ENCODE measurements at places on chromosomes 1 and 21.

DNA sequence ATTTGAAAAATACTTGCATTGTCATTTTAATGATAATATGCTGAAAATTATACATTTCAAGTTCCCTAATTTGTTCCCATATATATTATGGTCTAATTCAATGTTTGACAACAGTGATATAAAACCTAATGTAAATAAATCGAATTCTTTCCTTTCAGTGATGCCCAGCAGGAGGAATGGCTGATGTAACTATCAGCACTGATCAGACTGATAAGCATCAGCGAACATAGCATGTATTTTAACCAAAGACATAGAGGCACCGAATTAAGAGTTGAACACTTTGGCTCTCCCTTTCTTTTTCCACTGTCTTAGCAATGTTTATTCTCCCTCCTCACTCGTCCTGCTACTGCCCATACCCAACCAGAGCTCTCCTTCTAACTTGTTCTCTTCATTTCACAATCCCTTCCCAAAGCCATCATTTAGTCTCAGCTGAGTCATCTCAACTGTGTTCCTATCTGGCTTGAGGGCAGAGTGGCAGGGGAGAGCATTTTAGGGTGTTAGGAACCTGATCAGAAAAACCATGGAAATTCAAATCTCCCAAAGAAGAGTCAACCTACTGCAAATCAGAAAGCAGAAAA is 58.8 kb upstream of the C1orf115 start:
- peak; percentile 2 for DNase-seq

GRCh38 chr1:18531503-18531845 is 50.7 kb downstream of the KLHDC7A start:
- DNase-seq, result no peak

DNA sequence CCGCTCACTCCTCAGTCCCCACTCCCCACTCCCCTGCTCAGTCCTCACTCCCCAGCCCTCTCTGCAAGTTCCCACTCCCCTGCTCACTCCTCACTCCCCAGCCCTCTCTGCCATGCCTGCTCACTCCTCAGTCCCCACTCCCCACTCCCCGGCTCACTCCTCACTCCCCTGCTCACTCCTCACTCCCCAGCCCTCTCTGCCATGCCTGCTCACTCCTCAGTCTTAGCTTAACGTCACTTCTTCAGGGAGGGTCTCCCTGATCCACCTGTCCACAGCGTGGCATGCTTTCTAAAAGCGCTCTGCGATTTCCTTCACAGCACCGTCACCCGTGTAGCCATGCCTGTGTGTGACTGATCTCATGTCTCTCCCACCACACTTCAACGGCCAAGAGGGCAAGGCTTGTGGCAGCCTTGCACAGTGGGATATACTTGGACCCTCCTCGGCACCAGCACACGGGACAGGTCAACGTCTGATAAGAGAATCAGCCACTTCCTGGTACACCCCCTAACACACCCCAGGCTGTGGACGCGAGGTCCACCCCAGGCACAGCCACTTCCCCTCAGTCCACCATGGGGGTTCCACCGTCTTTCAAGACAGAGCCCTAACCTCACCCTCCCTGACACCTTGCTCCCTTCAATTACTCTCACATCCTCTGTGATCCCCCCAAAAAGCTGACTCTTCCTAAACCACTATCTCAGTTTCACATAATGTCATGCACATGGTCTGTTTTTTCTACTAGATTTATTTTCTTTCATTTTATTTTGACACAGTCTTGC is 14.0 kb downstream of the PRDM15 start:
- DNase-seq, result no peak

- DNase-seq, result no peak
Observed at GRCh38 chr1:3863231-3863935, 6.1 kb downstream of the DFFB start.

DNA sequence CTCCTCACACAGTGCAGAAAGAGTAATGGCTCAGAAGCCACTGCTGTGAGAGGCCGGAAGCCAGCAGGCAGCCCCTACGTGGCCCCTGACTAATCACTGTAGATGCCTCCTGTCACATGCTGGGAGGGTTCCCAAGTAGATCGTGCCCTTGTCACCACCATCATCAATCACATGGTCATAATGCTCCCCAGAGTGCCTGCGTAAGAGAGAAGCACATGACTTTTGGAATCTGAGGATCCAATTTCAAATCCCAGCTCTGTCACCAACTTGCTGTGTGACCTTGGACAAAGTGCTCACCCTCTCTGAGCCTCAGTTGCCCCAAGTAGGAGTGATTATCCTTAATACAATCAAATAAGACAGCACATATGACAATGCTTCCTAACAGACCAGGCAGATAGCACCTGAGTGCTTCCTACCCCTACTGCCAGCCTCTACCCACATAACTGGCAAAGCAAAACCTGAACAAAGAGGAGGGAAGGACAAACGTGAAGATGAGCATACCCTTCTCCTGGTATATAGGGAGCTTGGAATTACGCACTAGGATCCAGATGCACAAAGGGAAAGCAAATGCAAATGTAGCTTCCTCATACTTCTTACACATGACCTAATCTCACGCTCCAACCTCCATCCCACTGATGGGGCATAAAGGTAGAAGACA is 65.7 kb downstream of the SDC3 start:
- no peak for DNase-seq

GRCh38 chr1:52511851-52512615 is 40.9 kb downstream of the TUT4 start:
- no peak for DNase-seq

DNA sequence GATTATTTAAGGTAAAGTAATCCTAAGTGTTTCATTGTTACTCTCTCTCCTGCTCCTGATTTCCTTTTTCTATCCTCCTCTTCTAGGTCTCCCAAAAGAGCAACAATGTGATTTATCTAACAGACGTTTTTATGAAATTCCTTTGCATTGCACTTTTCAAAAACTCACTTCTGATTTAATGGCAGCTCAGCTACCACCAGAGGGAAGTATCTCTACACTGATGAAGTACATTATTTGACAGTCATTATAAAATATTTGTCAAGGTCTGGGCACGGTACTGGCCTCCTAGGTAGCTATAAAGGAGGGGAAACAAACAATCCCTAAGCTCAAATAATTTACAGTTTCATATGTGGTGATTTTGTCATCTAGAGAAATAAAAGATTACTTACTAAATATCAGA is 15.6 kb downstream of the TMPRSS15 start:
- no peak for DNase-seq

- DNase-seq, result no peak
Observed at GRCh38 chr1:41560496-41560895, 76.0 kb upstream of the EDN2 start.

GRCh38 chr1:40657046-40657445 is 8.4 kb downstream of the RIMS3 start:
- no peak for DNase-seq

- peak; percentile 20 for DNase-seq
Observed at GRCh38 chr1:43381612-43382011, 8.0 kb downstream of the MED8 start.

GRCh38 chr1:227333423-227333822 is 15.1 kb upstream of the CDC42BPA start:
- no peak for DNase-seq

- no peak for DNase-seq
Observed at GRCh38 chr1:2136386-2137235, 58.0 kb downstream of the FAAP20 start.

DNA sequence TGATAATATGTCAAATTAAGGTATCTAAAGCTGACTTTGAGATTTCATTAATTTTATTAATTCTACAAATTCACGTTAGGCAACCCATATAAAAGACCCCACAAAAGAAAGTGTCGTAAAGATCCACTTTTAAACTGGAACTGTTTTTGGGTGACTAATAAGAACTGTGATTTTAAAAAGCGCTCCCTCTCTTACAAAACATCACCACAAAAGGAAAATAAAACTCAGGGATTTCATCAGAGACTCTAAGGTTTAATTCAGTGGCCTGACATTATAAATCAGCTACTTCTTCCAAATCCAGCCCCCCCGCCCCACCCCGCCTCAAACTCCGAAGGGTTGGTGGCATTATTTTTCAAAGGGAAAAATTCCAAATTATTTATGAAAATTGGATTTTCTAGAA is 2.7 kb downstream of the COL24A1 start:
- peak; percentile 25 for DNase-seq

DNA sequence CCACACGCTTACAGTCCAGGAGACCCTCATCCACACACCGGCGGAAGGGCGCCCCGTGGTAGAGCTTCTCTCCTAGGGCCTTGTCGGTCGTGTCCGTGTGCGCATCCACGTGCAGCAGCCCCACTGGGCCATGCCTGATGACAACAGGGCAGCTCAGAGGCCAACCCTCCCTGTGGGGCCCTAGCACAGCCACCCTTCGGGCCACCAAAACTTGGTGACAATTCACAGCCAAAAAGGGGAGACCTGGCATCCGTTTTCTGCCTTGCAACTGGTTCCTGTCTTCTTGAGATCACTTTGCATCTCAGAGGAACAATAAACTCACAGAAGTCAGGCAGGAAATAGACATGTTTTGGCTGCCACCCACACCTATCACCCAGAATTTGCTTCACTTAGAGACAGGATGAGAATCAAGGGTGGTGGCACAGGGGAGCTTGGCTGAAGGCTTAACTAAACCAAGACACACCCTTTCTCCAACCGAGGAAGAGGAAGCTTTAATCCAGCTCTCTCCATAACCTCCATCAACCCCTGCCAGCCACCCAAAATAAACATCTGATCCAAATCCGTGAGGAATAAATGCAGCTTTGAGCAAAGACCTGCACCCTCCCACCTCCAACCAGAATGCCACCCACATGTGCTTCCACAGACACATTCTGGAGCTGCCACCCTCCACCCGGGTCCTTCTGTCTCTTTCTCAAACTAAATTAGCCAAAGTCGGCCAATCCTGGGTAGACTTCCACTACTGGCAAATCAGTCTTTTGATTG is 5.7 kb downstream of the AGMAT start:
- no peak for DNase-seq

DNA sequence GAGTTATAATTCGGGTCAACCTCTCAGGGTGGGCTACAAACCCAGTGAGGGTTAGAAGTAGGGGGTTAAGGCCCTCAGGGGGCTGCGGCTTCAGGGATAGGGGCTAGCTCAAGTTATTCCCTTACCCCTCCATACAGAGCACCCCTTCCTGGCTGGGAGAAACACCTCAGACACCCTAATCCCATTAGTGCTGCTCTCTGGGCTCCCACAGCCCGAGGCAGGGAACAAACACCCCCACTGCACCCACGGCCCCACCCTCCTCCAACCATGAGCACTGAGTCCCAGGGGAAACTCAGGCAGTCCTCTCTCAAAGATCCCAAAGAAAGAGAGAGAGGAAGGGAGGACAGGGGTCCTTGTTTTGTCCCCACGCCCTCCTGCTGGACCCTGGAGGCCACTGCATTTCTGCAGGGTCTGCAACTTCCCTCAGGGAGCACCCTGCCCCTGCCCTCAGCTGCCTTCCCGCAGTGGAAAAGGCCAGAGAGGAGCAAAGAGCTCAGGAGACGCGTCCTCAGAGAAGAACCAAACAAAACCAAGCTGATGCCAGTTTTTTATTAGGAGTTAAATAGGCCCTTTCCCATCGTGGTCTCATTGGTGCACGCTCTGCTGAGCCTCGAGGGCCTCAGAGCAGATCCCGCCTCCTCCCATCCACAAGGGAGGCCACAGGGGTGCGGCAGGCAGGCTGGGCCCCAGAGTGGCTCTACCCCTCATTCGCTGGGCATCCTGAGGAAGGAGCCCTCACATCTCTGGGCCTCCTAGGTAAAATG is 1.4 kb upstream of the S100A4 start:
- DNase-seq, result peak; percentile 84

GRCh38 chr1:226064816-226065248 is 2.3 kb downstream of the H3-3A start:
- peak; percentile 77 for DNase-seq

DNA sequence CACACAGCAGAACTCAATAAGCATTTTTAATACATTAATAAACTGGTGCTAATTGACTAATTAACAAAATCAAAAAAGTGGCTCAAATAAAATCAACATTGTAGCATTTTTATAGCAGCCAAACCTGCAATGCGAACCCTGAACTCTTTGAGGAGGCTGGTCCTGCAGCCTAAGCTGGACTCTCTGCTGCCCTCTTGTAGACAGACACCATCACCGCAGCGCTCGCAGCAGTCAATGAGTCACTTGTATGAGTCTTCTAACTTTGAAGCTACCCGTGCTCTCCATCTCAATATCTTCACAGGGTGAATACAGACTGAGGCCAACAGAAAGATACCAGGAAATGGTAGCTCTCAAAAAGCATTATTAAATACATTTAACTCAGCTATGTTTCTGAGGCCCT is 9.7 kb upstream of the KRTAP7-1 start:
- DNase-seq, result peak; percentile 35

DNA sequence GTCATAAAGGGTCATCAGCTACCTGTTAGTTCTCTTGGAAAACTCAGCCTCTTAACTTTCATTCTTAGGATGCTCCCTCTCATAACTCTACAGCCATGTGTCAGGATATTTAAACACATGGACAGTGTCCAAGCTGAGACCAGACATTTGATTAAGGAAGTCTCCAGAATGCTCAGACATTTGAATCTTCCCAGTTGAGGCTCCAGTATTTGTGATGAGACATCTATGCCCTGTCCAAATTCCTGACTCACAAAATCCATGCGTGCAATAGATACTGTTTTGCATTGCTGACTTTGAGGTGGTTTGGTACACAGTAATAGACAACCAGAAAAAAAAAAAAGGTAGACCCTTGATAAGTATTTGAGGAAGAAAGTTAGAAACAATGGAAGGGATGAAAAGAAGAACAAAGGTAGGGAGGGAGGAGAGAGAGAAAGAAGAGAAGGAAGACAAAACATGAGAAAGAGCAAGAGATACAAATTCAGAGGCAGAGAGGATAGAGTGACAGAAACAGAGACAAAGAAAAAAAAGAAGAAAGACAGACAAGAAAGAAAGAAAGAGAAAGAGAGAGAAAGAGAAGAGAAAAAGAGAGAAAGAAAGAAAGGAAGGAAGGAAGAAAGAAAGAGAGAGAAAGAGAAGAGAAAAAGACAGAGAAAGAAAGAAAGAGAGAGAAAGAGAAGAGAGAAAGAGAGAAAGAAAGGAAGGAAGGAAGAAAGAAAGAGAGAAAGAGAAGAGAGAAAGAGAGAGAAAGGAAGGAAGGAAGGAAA is 275.5 kb upstream of the PRMT6 start:
- no peak for DNase-seq

GRCh38 chr1:62333441-62333840 is 14.2 kb upstream of the KANK4 start:
- DNase-seq, result no peak

DNA sequence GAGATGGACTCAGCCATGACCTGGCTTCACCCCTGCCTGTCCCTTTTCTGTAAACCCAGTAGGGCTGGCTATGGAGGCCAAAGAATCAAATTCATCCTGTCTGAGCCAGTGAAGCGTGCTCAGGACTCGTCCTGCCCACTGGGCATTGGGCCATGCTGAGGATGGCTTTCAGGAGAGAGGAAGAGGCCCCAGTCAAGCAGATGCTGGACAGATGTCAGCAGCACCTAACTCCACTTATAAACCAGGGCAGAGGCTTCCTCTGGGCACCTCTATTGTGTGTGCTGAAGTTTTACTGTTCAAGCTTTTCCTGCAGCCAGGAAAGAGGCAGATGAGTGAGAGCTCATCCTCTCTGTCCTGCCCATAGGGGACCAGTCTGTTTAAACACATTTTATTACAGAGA is 97.4 kb upstream of the GCLM start:
- DNase-seq, result no peak

GRCh38 chr21:38787461-38788274 is 18.1 kb upstream of the ETS2 start:
- no peak for DNase-seq

GRCh38 chr21:42755031-42755665 is 101.7 kb downstream of the PDE9A start:
- no peak for DNase-seq

- DNase-seq, result no peak
Observed at GRCh38 chr1:70754701-70755100, 292.9 kb downstream of the PTGER3 start.

GRCh38 chr1:187819086-187819485 is 990.3 kb downstream of the PLA2G4A start:
- no peak for DNase-seq

Measured in umbilical cord (tissue), 2 donors.